Stimulated activated CD4-positive, alpha-beta T cell treated with anti-CD3 and anti-CD28 coated beads, Interleukin-2, amount 100 ng/mL, for 48 hours (primary cell): ENCODE measurements at places on chromosomes 13 and 19.

- no peak for DNase-seq
Observed at GRCh38 chr19:583968-584239, 5.8 kb upstream of the HCN2 start.

DNA sequence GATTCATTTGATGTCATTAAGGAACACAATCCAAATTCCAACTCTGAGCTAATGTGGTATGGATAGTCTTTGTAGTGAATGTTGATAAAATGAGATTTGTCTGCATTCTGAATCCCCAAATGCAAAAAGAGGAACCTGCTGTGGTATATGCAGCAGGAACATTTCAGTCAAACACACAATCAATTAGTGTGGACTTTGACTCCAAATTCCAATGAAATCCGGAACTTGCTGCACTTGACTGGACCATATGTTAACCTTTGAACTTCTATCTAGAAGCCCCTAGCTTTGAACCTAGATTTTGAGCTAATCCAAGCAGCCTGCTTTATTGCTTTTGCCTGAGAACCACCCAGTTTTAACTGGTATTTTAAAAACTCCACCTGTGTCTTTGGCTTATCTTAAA lies 341.3 kb downstream of the SPRY2 start:
- DNase-seq, result no peak

- no peak for DNase-seq
Observed at GRCh38 chr19:56821675-56822074, 18.9 kb downstream of the PEG3 start.

DNA sequence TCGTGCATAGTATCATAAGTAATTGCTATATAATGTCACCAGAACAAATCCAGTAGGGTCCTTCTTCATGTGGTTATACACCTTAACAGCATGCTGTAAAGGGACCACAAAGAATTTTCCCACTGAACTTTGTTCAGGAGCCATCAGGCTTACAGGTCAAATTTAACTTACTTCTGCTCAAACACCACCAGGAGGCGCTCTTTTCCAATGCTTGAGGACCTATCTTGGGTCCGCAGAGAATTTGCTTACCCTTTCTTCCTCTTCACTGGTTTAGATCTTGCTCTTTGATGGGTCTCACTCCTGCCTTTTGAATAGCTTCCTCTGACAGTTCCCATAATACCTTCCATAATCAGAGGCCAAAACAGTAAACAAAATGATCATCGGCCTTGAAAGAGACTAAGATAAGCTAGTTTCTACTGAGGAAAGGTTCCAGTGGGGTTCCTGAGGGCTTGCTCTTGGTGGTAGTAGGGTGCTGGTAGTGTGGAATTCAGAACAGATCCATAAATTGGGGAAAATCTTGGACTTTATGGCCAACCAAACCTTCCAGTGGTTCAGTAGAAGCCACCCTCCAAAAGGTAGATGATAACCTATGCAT lies 37.4 kb downstream of the SCGB2B2 start:
- DNase-seq, result peak; percentile 59

DNA sequence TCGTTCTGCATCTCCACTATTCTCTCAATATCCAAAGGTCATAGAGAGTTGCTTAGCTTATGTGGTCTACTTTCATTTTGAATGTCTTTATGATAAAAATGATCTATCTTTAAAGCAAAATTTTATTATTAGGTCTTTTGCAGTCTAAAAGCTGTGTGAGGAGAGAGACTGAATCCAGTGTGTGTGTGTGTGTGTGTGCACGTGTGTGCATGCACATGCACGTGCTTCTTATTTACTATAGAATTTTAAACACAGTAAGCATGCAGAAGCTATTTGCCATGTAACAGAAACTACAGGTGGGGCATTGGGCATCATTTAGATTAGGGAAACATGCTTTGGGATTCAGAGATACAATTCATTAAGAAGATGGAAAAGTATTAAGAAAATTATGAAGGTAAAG lies 136.0 kb upstream of the SPRY2 start:
- DNase-seq, result no peak

- no peak for DNase-seq
Observed at GRCh38 chr13:107102676-107103075, 534.7 kb upstream of the ARGLU1 start.

- no peak for DNase-seq
Observed at GRCh38 chr19:29858000-29858596, 46.3 kb downstream of the CCNE1 start.

- DNase-seq, result no peak
Observed at GRCh38 chr13:74464670-74465069, 330.5 kb upstream of the KLF12 start.

DNA sequence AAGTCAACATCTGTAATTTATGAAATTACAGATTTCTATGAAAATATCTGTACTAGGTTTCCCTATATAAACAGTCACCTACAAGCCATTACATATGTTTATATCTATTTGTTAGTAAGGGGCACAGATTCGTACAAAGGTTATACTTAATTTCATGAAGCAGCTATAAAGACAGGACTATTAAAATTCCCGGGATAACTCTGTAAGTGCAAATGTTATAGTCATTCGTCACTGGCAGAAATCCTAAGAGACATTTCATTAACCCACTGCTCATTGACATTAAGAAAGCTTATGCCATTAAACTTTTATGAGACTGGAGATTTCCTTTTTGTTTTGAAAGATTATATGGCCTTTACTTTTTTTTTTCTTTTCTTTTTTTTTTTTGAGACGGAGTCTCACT lies 122.9 kb downstream of the MYO16 start:
- DNase-seq, result no peak

GRCh38 chr13:42849200-42849599 lies 67.8 kb downstream of the FAM216B start:
- no peak for DNase-seq

DNA sequence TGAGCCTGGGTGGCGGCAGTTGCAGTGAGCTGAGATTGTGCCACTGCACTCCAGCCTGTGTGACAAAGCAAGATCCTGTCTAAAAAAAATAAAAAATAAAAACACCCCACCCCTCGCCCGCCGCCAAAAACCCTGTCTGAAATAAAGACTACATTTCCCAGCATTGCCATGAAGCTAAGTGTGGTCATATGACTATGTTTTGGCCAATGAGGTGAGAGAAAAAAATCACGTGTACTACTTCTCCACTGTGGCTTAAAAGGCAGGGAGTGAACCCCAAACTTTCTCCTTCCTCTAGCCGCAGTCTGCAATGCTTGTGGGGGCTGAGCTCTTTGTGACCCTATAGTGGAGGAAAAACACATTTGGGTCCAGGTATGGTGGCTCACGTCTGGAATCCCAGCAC lies 54.9 kb downstream of the COLGALT1 start:
- DNase-seq, result no peak

DNA sequence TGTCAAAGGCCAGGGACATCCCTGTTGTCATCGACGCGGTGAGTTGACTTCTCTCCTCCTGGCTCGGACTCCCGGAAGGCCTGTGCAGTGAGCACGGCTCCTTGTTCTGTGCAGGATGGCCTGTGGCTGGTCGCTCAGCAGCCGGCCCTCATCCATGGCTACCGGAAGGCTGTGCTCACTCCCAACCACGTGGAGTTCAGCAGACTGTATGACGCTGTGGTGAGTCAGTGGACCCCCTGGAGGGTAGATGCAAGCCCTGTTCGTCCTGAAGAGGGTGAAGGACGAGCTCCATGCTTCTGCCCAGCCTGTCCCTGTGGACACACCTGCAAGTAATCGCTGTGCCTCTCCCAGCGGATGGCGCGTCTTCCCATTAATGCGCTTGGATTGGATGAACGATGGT lies 19.2 kb downstream of the NAXD start:
- DNase-seq, result no peak

DNA sequence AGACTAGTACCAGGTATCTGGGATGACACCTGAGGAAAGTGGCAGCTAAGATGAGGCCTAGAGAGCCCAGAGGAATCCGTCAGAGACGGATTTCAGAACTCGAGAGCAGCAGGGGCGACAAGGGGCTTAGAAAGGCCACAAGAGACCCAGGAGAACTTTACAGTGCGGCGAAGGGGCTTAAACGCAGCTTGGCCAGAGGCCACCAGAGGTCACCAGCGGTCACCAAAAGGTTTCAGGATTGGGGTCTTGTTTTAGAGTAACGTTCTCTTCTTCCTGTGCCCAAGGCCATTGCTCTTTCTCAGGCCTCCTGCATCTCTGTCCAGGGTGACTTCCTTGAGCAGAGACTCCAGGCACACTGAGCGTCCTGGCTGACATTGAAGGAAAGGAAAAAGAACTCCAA lies 2.2 kb downstream of the ZSCAN22 start:
- DNase-seq, result no peak

- DNase-seq, result no peak
Observed at GRCh38 chr19:10452726-10453618, 32.6 kb downstream of the PDE4A start.

- DNase-seq, result no peak
Observed at GRCh38 chr19:49336482-49337266, 1.5 kb downstream of the CD37 start.

DNA sequence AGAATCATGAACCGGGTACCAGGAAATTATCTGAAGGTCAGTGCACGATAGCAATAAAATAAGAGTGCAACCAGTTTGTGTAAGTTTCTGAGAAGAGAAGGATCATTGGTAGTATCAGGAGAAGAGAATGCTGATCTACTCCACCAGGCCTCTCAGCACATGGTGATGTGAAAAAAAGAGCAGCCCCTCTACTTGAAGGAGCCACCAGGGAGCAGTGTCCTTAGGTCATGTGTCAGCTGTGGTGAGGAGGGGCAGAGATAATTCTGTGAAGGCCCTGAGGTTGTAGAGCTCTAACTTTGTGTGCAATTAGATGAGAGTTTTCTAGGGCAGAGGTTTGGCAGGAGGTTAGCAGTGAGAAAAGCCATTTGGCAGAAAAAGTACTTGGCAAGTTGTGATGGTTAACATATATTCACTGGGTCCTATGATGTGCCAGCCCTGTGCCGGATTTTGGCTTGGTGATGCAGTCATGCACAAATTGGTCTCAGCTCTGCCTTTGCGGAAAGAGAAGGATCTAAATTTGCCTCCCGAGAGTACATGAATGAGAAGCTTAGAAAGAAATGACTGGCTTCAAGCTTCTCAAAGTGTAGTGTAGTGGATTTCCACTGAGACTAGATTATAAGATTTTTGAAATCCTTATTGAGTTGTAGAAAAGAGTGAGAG lies 19.2 kb upstream of the ZC3H13 start:
- no peak for DNase-seq

- no peak for DNase-seq
Observed at GRCh38 chr19:35455616-35456201, 7.7 kb downstream of the FFAR2 start.

DNA sequence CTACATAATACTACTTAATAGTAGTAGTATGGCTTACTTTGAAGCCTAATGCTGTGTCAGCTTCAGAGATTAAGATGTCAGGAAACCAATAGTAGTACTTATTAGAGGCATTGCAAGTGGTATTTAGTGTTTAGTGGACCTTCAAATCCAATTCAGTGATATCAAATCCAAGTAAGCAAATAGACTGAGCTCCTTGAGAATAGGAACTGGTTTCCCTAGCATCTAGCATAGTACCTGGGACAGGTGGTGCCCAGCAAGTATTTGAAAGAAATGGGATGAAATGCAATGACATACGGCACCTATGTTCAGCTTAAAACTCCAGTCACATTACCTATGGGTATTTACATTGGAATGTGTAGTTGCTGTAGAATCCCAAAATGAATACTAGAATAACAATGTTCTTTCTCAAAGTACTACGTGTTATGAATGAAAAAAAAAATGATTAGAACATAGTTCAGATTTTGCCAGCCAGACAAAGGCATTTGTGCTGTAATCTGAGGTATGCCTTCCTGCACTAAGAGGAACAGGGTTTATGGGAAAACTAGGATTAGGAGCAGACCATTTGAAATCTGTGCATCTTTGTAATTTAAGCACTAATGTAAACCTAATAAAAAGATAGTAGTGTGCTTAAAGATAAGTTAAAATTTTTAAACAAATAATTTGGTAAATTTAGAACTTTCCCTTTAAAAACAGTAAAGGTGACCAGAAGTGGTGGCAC lies 17.1 kb downstream of the LSM14A start:
- DNase-seq, result no peak

- DNase-seq, result no peak
Observed at GRCh38 chr13:90535421-90535820, 812.1 kb upstream of the MIR17HG start.

GRCh38 chr19:38319421-38320258 lies at the start of gene KCNK6:
TSS of gene KCNK6 (plus strand) at chr19:38319845. CDS start at chr19:38319951, 106 bp downstream.
- DNase-seq, result peak; percentile 30

GRCh38 chr19:43462383-43462782 lies 3.0 kb downstream of the LYPD3 start:
- no peak for DNase-seq

DNA sequence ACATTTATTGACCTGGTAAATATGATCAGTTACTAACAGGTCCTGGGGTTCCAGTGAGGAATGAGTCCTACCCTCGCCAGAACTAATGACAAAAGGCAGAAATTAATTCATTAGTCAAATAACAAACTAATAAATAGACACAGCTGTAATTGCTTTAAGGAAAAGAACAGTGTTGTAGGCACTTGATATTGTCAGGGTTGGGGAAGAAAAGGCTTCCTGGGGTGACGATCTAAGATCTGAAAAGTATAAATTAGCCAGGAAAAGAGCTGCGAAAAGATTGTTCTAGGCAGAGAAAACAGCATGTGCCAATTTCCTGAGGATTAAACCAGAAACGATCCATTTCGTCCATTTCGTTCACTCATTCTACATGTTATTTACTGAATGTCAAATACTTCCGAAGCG lies 670 bp upstream of the CHAF1A start:
- no peak for DNase-seq

DNA sequence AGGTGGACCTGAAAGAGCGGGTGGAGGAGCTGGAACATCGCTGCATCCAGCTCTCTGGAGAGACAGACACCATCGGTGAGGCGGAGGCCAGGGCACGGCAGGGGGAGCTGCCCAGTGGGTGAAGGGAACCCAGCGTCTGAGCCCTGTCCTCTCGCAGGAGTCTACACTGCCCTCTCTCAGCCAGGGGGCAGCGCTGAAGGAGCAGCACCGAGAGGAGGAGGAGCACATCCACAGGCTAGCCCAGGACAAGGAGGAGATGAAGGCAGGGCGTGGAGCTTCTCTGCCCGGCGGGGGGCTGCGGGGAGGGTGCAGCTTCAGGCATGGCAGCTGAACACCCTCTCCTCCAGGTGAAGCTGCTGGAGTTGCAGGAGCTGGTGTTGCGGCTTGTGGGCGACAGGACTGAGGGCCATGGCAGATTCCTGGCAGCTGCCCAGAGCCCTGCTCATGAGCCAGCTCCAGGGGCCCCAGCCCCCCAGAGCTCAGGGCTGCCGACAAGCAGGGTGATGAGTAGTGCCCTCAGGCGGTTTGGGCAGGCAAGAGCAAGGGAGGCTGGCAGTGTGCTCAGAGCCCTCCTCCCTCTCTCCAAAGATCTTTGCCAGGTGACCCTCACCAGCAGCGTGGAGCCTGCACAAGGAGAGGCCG lies 31.4 kb upstream of the ZNF492 start:
- DNase-seq, result no peak

DNA sequence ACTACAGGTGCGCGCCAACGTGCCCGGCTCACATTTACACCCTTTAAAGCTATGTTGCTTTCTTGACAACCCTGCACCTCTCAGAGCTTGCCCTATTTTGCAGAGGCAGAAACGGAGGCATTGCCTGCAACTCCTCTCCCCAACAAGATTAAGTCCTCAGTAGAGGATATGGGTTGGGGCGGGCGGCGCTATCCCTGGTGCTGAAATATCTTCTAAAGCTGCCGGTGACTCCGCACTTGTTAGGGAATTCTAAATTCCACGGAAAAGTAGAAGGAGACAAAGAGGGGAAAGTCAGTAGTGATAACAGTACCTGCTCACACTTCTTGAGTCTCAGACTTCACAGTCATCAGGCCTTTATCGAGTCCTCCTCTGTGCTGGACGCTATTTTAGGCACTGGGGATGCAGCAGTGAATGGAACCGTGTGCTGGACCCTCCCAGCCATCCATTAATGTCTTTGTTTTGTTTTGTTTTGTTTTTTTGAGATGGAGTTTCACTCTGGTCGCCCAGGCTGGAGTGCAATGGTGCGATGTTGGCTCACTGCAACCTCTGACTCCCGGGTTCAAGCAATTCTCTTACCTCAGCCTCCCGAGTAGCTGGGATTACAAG lies 18.0 kb downstream of the SLC5A5 start:
- DNase-seq, result no peak
